Heart right ventricle (tissue), 16 donors: ENCODE measurements at places on chromosomes 16 and 17. TPM values are rescaled to one million over a fixed set of nuclear protein-coding genes. Genes with fewer than 3 reads are reported as not detected.
A peak's percentile ranks its signal among the peaks of the same experiment; 100 is the strongest.

DNA sequence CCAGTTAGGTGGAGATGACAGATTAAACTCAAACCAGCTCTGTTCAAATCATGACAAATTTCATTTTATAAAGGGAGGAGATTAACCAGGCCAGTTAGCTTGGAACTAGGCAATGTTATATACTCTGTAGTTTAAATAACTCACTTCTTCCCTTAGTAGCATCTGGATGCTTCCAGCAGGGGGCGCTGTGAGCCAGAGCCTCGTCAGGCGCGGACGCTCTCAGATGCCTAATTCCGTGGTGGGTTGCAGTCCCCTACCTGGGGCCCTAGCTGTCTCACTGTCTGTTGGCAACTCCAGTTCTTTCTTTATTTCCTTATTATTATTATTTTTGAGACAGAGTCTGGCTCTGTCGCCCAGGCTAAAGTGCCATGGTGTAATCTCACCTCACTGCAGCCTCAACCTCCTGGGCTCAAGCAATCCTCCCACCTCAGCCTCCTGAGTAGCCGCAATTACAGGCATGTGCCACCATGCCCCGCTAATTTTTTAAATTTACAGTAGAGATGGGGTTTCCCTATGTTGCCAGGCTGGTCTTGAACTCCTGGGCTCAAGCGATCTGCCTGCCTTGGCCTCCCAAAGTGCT, 17.3 kb upstream of the WFDC1 start:
- H3K27ac ChIP-seq, result no peak overlapping the region
- no peaks in the 10 kb centered on the region for H3K27me3 ChIP-seq
- H3K4me3 ChIP-seq, result no peak overlapping the region
- peak; percentile 57 for DNase-seq

DNA sequence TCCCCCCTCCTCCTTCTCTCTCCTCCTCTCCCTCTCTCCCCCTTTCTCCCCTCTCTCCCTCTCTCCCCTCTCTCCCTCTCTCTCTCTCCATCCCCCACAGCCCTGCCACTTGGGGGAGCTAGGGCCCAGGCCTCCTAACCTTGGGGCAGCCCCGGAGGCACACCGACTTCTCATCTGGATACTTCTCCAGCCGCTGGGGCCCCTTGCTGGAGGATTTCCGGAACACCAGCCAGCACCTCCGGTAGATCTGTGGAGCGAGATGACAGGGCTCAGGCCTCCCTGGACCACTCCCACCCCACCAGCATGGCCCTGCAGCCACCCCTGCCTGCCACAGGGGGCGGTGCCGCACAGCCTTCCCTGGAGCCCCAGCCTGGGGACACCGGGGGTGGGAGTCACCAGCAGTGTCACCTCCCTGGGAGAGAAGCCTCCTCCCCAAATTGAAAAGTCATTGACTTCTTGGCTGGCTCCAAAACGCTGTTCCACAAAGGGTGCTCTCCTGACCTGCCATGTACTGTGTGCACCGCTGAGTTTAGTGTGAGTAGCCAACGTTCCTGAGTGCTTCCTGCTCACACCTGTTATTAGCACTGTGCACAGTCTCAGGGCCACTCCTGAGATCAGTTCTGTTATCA, 10.5 kb downstream of the DOK4 start:
- H3K36me3 ChIP-seq, result peaks cover 26% of the 10 kb centered on the region
- no peaks in the 10 kb centered on the region for H3K27me3 ChIP-seq
- H3K27ac ChIP-seq, result no peak overlapping the region
- no peak overlapping the region for H3K4me3 ChIP-seq
- no peak for DNase-seq
- H3K4me1 ChIP-seq, result peaks cover 49% of the 10 kb centered on the region

- H3K4me1 ChIP-seq, result peaks cover 42% of the 10 kb centered on the region
- H3K27me3 ChIP-seq, result no peaks in the 10 kb centered on the region
- H3K27ac ChIP-seq, result no peak overlapping the region
- H3K4me3 ChIP-seq, result no peak overlapping the region
- no peak for DNase-seq
These were observed 23.4 kb upstream of the METRNL start for GRCh38 chr17:83055911-83056582.

GRCh38 chr17:3818786-3819185, 17.8 kb upstream of the ITGAE start:
- no peaks in the 10 kb centered on the region for H3K4me1 ChIP-seq
- peaks cover 3% of the 10 kb centered on the region for H3K36me3 ChIP-seq
- no peaks in the 10 kb centered on the region for H3K27me3 ChIP-seq
- DNase-seq, result no peak

DNA sequence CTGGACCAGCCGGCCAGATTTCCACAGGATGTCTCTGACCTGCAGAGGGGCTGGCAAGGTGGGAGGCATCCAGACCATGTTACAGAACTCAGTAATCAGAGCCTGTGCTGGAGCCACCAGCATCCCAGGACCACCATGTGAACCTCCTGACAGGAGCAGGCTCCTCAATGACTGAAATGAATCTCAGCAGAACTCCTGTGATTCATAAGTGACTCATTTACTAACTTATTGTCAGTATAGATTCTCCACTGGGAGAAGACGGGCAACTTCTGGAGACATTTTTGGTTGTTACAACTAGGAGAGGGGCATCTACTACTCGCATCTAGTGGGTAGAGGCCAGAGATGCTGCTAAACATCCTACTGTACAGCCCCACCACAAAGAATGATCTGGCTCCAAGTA, 3.1 kb upstream of the WWOX start:
- peaks cover 21% of the 10 kb centered on the region for H3K27me3 ChIP-seq
- H3K4me3 ChIP-seq, result no peak overlapping the region
- no peaks in the 10 kb centered on the region for H3K36me3 ChIP-seq
- no peak for DNase-seq

DNA sequence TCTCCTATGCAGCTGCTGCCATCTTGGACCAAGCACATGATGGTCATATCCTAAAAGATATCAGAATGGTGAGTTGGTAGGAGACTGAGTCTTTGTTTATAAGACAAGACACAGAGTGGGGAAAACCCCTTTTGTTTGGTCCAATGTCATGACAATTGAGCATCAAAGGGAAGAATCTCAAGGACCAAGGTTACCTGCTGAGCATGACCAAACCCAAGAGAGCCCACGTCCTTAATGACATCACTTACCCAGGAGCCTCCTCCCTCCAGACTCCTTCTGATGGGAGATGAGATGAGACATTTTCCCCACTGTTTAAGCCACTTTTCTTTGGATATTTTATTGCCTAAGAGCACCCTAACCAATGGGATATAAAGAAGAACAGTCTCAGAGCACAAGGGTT, 478.1 kb downstream of the NPIPA7 start:
- H3K4me1 ChIP-seq, result no peaks in the 10 kb centered on the region
- H3K27ac ChIP-seq, result no peak overlapping the region
- no peak for DNase-seq
- H3K36me3 ChIP-seq, result no peaks in the 10 kb centered on the region

GRCh38 chr17:46947216-46947615, 24.3 kb downstream of the GOSR2 start:
- H3K27me3 ChIP-seq, result no peaks in the 10 kb centered on the region
- H3K36me3 ChIP-seq, result no peaks in the 10 kb centered on the region
- no peak overlapping the region for H3K4me3 ChIP-seq
- peaks cover 7% of the 10 kb centered on the region for H3K4me1 ChIP-seq

DNA sequence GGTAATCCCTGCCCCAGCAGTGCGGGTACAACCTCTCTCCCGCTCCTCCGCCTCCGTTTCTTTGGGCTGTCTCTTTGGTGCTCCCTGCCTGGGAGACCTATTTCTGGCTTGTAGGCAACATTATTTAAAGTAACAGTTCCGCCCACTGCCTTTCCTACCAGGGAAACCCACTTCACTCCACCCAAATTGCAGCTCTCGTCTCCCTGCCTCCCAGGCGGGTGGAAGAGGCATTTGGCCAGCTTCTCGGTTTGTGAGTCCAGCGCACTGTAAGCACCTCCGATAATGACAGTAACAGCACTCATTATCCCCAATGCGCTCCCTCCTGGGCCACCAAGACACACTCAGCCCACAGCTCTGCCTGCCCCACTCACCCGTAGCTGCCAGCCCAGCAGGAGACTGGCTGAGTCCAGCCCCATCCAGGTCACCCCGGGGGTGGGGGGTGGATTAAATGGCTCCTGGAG, 165.1 kb upstream of the CDC42EP4 start:
- H3K27me3 ChIP-seq, result no peaks in the 10 kb centered on the region
- H3K4me1 ChIP-seq, result peaks cover 56% of the 10 kb centered on the region

Gene CES5A
- not detected for total RNA-seq

DNA sequence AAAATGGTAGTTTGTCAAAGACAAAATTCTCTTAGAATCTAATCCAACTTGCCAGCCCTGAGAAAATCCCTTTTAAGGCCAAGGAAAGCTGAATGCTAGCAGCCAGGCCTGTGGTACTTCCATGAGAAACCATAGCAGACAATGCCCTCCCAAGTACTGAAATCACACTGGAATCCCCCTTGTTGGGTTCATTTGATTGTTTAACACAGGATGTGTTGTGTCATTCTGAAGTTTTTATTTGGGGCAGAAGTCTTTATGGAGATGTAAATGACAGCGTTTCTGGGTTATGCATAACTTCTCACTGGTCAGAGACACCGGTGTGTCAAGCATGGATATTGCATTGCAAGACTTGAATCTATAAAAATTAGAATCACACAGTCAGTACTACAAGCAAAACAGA, 6.0 kb upstream of the ARL2BP start:
- H3K4me3 ChIP-seq, result no peak overlapping the region
- H3K36me3 ChIP-seq, result no peaks in the 10 kb centered on the region
- no peak overlapping the region for H3K27ac ChIP-seq
- no peak for DNase-seq
- H3K27me3 ChIP-seq, result no peaks in the 10 kb centered on the region

DNA sequence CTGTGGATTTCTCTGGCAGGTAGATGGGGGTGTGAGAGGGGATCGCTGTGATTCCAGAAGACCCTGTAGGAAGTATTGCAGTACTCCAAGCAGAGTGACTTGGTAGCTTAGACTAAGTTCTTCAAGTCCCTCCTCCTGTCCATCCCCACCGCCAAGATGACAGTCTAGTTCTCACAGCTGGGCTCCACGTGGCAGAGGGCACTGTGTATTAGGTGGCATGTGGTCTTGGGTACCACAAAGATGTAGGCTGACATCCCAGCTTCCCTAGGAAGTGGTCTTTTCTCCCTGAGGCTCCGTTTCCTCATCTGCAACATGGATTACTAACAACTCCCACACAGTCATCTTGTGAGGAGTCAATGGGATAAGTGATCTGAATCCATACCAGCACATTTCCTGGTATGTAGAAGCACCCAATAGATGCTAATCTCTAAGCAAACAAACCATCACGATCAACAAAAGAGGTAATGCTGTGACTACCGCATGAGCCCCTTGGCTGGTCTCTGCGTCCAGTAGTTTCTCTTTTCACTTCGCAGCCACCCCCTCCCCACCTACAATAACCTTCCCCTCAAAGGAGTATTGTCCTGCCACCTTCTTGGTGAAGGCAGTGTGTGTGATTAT, 349.1 kb upstream of the EEF2KMT start:
- DNase-seq, result no peak
- H3K27me3 ChIP-seq, result peaks cover 11% of the 10 kb centered on the region
- no peaks in the 10 kb centered on the region for H3K36me3 ChIP-seq
- no peaks in the 10 kb centered on the region for H3K4me1 ChIP-seq

GRCh38 chr16:8880839-8881510, 1.2 kb upstream of the LITAFD start:
- H3K4me1 ChIP-seq, result peaks cover 1% of the 10 kb centered on the region
- H3K4me3 ChIP-seq, result no peak overlapping the region
- H3K27me3 ChIP-seq, result peaks cover 21% of the 10 kb centered on the region
- H3K27ac ChIP-seq, result no peak overlapping the region

GRCh38 chr16:85028685-85029407, 1.3 kb downstream of the KIAA0513 start:
- H3K4me3 ChIP-seq, result peak overlapping the region; percentile 59
- DNase-seq, result no peak
- H3K27ac ChIP-seq, result peak overlapping the region; percentile 96
- H3K36me3 ChIP-seq, result no peaks in the 10 kb centered on the region
- no peaks in the 10 kb centered on the region for H3K27me3 ChIP-seq
- H3K4me1 ChIP-seq, result peaks cover 10% of the 10 kb centered on the region

- DNase-seq, result no peak
- no peaks in the 10 kb centered on the region for H3K27me3 ChIP-seq
These were observed 8.2 kb upstream of the CDK10 start for GRCh38 chr16:89678258-89678657.
